ENCODE measurements at places on chromosomes 2 and 18.

DNA sequence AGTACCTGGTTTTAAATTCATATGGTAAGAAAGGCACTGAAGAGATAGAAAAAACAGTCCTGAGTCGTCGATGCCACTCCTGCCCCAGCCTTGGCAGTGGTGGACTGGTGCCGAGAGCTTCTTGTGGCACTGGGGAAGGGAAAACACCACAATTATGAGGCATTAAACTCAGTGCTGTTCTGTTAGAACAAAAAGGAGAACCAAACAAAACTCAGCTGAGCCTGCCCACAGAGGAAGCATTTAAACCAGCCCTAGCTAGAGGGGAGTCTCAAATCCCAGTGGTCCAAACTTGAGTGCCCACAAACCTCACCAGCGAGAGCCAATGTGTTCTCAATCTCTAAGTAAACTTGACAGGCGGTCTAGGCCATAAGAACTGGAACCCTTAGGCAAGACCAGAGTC, 1254.5 kb upstream of the FAM98A start:
- no peak for DNase-seq

- peak; percentile 42 for DNase-seq
Observed at GRCh38 chr2:179939259-179939658, 67.8 kb downstream of the CWC22 start.

- DNase-seq: no peak
Observed at GRCh38 chr2:229104025-229104424, 167.1 kb downstream of the PID1 start.

DNA sequence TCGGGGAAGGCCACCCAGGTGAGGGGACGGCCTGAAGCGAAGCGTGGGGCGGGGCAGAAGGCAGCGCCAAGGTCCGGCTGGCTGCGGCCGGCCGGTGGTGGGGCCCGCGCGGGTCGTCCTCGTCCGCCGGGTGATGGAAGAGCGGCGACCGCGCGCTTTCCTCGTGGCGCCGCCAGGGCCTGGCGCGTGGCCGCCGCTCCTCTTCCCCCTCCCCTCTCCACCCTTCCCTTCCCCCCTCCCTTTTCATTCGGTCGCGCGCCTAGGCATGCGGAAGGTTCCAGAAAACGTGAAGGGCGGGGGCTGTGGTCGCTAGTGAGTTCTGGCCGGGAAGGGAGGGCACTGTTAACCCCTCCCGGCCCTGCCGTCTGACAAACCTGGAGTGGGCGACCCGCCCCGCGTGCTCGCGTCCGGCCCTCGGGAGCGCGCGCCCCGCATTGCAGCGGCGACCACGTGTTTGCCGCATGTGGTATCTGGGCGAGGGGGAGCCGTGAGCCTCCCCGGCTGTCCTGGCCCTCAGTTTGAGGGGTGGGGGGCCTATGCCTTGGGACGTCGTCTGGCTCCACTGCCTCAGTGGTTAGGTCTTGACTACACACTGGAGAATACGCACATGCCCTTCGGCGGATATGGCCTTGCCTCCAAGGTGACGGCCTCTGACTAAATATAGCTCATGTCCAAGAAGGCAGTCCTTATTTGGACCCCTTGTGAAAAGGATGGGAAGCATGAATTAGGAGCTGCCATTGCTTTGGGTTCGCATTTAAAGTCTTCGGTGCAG, 579 bp downstream of the MAT2A start:
- DNase-seq: peak; percentile 57

GRCh38 chr2:229539628-229540027, 174.7 kb downstream of the DNER start:
- DNase-seq: no peak

GRCh38 chr2:26043862-26044696, 10.2 kb downstream of the RAB10 start:
- no peak for DNase-seq

GRCh38 chr2:205407984-205408383, 274.3 kb upstream of the NRP2 start:
- no peak for DNase-seq

DNA sequence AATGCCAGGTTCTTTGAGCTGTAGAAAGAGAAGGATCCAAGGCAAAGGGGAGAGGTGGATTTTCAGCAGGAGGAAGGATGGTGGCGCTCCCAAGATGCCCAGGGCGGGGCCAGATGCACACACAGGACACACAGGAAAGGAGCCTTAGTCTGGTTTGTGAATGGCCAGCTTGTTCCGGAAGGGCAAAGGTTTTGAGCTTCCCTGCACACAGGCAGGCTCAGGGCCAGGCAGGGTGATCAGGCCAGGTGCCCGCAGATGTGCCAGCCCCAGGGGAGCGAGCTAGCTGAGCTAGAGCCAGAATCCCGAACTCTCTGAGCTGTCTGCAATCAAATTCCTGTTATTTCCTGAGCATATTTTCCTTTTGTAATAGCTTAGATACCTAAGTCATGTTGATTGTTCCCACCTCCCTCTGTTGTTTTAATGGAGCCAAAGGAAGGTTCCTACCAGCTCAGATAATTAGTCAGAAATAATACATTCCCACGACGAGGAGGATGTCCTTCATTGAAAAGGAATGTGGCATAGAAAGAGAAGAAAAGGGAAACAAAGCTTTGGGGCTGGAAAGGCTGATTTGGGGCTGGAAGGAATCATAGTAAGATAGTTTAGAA, 13.7 kb upstream of the OTOF start:
- no peak for DNase-seq

GRCh38 chr2:137190411-137191195, 425.3 kb downstream of the THSD7B start:
- DNase-seq: no peak

- no peak for DNase-seq
Observed at GRCh38 chr2:202965810-202966460, 48.7 kb upstream of the NBEAL1 start.

GRCh38 chr18:26550998-26551694, 2.8 kb upstream of the KCTD1 start:
- DNase-seq: no peak

Measured in NCI-H2029 (cell line).